ENCODE measurements at places on chromosomes 5 and 9.
A peak's percentile ranks its signal among the peaks of the same experiment; 100 is the strongest.

- no peak for DNase-seq
Measured at GRCh38 chr5:15285901-15286583, 213.9 kb upstream of the FBXL7 start.

- DNase-seq, result peak; percentile 87
Measured at GRCh38 chr5:134527156-134527960, 1.9 kb downstream of the JADE2 start.

GRCh38 chr9:37740128-37740527 is 13.5 kb upstream of the TRMT10B start:
- no peak for DNase-seq

DNA sequence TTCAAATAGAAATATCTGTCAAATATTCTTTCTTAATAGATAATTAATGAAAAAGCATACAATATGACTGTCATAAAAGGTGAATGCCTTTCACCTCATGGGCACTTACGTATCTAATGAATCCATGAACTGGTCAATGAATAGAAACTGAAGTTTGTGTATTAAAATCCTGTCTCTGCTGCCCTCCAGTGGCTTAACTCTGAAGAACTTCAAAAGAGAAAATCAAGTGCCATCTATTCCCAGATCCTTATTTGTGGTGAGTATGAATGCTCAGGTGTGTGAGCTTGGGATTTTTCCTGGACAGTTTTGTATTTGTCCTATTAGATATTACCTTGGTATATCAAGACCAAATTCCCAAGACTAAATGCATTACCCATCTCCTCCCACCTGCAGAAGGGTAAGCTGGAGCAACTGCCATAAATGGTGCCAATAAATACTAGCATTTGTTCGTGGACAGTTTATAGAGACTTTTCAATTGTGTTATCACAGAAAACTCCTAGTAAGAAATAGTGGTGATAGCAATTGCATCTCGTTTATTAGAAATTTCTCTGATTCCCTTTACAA is 44.0 kb upstream of the SVEP1 start:
- DNase-seq, result peak; percentile 3

DNA sequence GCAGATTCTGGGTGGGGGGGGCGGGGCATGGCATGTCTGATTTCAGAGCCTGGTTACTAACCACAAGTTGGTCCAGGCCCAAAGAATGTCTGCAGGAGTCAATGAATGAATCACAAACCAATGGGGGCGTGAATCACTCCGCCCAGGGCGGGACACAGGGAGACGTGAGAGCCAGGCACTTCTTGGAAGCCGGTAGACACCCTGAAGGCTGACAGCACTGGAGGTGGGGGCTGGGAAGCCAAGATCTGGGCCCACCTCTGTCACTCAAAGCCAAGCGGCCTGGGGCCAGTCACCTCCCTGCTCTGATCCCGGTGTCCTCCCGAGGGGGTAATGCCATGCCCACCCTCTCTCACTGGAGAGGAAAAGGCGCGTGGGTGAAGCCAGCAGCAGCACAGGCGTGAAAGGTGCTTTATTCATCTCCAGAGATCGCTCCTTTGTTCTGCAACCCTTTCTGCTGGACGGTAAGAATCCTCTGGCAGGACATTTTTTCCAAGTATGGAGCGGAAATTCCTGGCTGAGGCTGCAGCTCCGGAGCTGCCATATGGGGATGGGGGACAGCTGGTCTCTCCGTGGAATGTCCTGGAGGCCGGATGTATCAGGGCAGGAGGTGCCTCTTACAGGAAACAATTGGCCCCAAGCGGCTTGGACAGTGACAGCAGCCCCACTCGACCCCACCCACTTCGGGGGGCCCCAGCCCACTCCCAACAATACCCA is 85.0 kb downstream of the STK10 start:
- DNase-seq, result no peak

DNA sequence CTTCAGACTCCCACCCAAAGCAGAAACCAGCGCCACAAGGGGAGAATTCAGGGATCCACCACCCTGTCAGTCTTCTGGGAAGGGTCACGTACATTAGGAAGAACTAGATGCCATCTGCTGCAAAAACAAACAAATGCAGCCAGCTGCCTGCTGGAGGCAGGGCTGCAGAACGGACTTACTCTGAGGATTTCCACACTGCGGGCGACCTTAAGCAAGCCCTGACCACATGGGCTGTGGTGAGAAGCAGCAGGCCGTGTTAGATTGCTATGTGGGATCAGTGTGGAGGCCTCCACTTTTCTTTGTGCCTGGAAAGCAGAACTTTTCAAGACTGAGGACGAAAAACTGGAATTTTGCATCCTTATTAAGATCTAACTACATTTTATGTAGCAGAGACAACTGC is 13.4 kb upstream of the LTC4S start:
- no peak for DNase-seq

DNA sequence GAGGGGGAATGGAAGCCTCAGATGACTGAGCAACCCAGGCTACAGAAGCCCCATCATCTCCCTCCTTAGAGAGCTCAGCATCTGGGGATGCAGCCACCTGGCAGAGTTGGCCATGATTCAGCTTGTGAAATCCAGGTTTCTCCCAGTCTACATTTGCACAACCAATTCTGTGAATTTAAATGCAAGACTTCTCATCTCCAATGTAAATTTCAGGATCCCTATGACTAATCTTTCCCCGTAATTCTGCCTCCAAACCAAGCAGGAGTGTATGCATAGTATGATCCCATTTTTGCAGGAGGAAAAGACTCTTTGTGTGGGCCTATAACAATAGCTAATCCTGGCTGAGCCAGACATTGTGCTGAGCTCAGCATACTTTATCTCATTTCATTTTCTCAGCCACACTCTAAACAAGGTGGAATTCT is 59.6 kb upstream of the IL17B start:
- DNase-seq, result no peak

DNA sequence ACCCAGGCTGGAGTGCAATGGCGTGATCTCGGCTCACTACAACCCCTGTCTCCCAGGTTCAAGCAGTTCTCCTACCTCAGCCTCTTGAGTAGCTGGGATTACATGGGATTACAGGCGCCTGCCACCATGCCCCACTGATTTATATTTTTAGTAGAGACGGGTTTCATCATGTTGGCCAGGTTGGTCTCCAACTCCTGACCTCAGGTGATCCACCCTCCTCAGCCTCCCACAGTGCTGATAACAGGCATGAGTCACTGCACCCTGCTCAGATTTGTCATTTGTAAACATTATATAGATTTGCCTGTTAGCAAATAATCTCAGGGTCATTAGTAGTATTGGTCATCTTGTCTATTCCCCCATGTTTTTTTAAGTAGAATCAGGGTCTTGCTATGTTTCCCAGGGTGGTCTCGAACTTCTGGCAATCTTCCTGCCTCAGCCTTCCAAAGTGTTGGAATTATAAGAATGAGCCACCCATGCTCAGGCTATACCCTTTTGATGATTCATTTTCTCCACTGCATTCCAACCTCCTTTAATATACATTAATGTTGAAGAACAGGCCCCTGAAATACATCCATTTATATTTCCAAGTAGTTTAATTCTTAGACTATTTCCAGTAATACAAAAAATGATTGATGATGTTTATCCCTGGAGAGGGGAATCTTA is 17.3 kb downstream of the CENPH start:
- no peak for DNase-seq

- DNase-seq, result no peak
Measured at GRCh38 chr9:4289411-4290326, 10.2 kb downstream of the GLIS3 start.

GRCh38 chr5:157300564-157300963 is 34.6 kb downstream of the CYFIP2 start:
- no peak for DNase-seq

DNA sequence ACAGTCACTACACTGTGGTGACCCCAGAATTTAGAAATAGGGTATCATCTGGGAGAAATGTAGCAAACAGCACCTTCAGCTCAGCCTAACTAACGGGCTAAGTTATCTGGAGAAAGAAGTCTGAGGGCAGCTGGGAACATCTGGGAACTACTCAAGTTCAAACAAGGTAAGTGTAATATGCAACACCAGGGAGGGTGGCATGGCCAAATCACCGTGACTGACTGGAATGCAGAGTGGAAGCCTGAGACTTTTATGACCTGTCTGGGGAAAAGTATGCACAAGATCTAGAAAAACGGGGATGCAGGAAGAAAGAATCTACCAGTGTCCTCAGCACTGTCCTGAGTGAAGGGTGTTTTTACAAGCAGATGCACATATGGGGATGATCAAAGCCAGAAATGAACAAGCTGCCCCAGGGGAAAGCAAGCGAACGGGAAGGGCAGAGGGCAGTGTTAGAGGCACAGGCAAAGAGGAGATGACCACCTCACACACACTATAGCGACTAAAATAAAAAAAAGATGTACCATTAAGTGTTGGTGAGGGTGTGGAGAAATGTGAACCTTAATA is 59.9 kb downstream of the SERINC5 start:
- DNase-seq, result no peak

GRCh38 chr5:107542831-107543231 is 127.9 kb downstream of the EFNA5 start:
- DNase-seq, result no peak

DNA sequence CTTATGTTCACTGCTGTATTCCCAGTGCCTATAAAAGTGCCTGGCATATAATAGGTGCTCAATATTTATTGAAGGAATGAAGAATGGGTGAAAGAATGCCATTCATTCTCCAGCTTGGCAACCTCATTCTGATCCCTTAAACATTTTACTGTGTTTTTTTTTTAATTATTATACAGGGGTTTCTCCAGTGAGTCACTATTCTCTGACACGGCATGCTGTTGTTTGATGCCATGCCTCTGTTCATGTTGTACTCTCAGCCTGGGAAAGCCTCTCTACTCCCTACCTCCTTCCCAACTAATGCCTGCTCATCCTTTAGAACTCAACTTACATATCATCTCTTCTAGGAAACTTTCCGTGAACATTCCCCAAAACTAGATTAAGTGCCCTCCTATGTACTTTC is 70.2 kb upstream of the PHF24 start:
- DNase-seq, result no peak

DNA sequence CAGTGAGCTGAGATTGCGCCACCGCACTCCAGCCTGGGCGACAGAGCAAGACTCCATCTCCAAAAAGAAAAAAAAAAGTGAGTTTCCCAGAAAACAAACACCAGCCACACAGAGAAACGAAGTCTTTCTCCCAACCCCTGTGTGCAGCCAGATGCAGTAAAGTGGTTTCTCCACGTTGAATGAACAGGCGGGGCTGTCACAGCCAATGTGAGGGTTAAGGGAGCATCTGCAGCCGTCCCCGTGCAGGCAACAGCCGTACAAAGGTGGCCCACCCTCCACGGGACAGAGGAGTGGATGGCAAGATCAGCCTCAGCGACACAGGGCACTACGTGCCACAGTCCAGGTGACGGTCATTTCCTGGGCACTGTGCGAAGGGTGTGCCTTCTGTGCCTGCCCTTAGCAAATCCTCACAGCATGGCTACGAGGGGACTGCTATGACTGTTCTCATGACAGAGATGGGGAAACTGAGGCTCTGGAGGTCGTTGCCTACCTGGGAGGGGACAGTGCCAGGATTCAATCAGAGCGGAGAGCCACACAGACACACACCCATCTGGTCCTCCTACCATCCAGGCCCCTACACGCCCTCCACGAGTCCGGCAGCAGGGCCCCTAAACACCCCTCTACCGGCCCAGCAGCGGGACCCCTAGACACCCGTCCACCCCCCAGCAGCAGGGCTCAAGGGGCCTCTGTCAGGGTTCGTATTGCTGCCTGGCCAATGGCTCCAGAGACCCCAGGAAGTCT is 2.3 kb downstream of the VAV2 start:
- no peak for DNase-seq

GRCh38 chr5:76445063-76445462 is 42.0 kb downstream of the IQGAP2 start:
- DNase-seq, result no peak
